ENCODE measurements at places on chromosomes 1 and 21.

DNA sequence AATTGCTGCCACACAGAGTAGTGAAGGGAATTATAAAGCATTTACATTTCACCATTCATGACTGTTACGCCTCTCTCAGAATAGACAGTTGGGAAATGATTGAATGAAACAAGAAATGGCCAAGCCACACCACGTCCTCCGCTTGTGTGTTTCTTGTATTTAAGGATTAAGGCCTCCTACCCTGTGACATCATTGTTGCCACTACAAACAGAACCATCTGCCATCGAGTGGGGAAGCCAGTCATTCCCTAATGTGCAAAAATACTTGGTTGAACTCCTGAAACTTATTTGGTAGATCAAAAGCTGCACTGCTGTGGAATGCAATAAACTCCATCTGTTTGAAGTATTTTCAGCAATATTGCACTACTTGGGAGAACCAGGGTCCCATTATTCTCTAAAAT is 99.0 kb upstream of the C1orf105 start:
- no peak for DNase-seq

GRCh38 chr1:22567197-22567596 is 3.9 kb downstream of the EPHA8 start:
- DNase-seq: no peak

- no peak for DNase-seq
Measured at GRCh38 chr1:39372105-39372504, 119.3 kb upstream of the BMP8A start.

- DNase-seq: no peak
Measured at GRCh38 chr1:60390593-60391282, 317.2 kb upstream of the C1orf87 start.

GRCh38 chr1:87549738-87550137 is 221.1 kb downstream of the LMO4 start:
- no peak for DNase-seq

DNA sequence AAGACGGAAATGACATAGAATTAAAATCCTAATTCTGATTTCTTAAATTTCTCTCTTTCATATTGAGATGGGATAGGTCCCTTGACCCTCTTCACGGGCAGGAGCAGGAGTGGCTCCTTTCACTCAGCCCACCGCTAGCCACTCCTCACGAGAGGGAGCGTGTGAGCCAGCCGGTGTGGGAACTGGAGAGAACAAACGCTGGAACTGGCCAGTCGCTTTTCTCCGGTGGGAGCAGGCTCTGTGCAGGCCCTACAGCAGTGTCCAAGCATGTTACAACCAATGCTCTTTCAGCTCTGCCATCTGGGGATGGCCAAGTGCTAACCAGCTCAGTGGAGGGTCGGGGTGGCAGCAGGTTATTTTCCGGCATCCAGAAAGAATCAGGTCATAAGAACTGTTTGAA is 815.5 kb upstream of the ADGRL4 start:
- no peak for DNase-seq

GRCh38 chr1:27959792-27960603 is at the start of gene XKR8:
XKR8 (plus strand) TSS chr1:27959973; CDS start chr1:27960070, 97 bp downstream.
- peak; percentile 78 for DNase-seq

- DNase-seq: peak; percentile 38
Measured at GRCh38 chr1:150281221-150281757, 1.1 kb upstream of the CIART start.

- peak; percentile 13 for DNase-seq
Measured at GRCh38 chr1:92410706-92411105, 76.0 kb downstream of the GFI1 start.

- DNase-seq: no peak
Measured at GRCh38 chr1:47227341-47228232, 4.4 kb downstream of the TAL1 start.

- no peak for DNase-seq
Measured at GRCh38 chr1:1287288-1288110, 7.3 kb downstream of the SCNN1D start.

- no peak for DNase-seq
Measured at GRCh38 chr1:10236405-10237156, 26.2 kb downstream of the KIF1B start.

Data from effector CD4-positive, alpha-beta T cell (primary cell).